Activated gamma-delta T cell treated with Interleukin-2 at 50 U/mL for 16 hours (primary cell): ENCODE measurements at places on chromosomes 11 and 22.

DNA sequence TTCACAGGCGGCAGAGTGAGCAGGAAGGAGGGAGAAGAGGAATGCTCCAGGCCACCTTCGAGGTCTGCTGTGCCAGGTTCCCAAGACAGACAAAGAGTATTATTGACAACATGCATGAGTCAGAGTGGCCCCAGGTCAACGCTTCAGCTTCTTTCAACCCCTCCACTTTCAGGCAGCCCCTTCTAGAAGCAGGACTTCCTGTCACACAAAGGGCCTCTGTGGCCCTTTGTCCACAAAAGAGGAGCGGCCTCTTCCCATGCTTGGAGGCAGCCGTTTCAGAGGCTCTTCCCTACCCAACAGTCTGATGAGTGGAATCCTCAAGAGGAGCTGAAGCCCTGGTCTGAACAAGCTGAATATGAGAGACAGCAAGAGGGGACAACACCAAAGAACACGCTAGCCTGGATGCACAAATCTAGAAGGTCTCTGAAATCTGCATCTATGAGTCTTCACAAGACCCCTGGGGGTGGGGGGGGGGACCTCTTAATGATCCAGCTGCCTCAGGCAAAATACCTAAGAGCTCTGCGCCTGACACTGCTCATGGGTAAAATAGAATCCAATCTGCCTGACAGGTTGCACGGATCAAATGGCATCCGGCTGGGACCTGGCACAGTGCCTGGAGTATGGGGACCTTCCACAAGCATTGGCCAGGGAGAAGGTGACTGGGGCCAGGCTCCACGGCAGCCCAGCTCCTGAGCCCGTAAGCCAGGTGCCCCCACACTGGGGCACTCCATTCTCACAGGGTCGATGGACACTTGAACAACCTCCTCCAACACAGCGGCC, 67.5 kb downstream of the PACSIN2 start:
- no peak for DNase-seq

DNA sequence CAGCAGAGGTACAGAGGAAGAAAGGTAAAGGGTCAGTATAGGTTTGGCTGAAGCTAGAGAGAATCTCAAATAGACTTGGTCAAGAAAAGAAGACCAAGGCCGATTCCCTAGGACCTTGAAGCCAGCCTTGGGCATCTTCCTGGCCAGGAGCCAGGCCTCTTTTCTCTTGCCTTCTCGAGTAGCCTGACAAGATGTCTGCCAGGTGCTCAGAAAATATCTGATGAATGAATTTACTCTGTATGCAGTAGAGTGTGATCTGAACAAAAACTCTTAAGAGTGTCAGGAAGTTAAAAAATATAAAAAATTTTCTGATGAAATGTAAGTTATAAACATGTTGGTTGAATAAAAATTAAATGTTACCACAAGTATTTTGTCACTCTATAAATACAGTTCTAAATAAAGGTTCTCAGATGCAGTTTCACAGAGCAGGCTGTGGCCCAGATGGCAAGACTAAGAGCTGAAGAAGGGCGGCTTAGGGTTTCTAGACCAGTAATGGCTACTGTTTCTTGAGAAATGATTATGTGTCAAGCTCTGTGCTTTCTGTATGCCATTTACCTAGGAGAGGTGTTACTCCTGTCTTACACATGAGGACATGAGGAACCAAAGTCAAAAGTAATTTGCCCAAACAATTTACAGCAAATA, 98.1 kb downstream of the ATXN10 start:
- DNase-seq, result no peak

GRCh38 chr11:112227471-112227870, 1.2 kb downstream of the PTS start:
- DNase-seq, result no peak

DNA sequence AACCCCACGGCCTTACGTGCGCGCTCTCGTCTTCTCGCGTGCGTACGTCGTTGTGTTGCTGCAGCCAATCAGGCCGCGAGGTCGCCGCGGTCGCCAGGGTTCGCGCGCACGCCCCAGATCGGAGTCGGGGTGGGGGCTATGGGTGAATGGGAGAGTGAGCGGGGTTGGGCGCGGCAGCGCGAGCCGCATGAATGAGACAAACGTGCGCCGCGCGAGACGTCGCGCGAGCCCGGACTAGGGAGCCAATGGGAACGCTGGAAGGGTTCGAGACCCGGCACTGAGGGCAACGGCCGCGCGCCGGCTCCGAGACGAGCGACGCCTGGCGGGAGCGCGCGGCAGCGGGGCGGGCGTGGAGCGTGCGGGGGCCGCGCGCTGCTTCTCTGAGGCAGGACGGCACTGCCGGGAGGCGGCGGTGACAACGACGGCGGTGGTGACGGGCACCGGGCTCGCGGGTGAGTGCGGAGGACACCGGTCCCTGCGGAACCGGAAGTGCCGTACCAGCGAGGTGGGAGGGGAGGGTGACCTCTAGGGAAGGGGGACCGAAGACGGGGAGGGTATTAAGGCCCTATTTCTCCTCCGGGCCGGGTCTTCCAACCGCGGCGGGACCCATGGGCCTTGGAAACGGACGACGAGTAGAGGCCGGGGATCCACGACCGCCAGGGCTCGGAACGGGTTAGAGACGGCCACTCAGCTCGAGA, at the start of gene ZDHHC5:
Gene ZDHHC5 (plus strand): TSS at position 379 of the 698 bp plus-strand sequence. CDS start 4,977 bp downstream, outside the sequence.
- DNase-seq, result peak; percentile 99

DNA sequence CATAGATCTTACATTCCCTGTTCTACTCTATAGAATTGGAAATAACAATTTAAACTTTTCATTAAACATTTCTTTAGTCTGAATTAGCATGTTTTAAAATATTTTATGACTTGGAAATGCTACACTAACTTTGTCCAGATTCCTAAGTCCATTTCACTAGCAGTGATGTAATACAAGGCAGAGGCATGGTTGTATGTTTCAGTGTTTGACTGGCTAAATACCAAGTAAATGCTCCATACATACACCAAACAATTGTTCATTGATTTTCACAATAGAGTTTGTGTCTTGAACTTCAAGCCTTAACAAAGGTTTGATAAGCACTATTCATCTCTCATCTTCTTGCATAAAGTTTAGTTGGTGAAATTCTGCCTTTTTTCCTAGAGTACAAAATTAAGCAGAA, 13.5 kb downstream of the ZBED5 start:
- no peak for DNase-seq

GRCh38 chr11:128342511-128343134, 244.7 kb downstream of the ETS1 start:
- DNase-seq, result no peak

- no peak for DNase-seq
Measured at GRCh38 chr22:27405672-27406388, 395.7 kb downstream of the MN1 start.

GRCh38 chr11:21635394-21636145, 557.3 kb upstream of the ANO5 start:
- no peak for DNase-seq

DNA sequence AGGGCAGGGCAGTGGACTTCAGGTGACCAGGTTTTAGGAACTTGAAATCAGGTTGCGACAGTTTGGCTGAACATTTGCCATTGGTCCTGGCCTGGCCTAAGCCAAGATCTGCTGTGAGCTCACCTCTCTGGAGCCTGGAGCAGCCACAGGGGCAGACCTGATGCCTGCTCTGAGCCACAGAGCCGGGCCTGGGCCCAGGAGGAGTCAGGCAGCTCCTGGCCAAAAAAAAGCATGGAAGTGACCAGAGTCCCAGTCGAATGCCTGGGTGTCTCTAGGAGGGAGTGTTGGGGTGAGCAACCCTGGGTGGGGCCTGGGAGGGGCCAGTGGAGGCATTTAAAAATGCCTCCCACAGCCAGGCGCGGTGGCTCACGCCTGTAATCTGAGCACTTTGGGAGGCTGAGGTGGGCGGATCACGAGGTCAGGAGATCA, 6.0 kb upstream of the OMP start:
- DNase-seq, result no peak

DNA sequence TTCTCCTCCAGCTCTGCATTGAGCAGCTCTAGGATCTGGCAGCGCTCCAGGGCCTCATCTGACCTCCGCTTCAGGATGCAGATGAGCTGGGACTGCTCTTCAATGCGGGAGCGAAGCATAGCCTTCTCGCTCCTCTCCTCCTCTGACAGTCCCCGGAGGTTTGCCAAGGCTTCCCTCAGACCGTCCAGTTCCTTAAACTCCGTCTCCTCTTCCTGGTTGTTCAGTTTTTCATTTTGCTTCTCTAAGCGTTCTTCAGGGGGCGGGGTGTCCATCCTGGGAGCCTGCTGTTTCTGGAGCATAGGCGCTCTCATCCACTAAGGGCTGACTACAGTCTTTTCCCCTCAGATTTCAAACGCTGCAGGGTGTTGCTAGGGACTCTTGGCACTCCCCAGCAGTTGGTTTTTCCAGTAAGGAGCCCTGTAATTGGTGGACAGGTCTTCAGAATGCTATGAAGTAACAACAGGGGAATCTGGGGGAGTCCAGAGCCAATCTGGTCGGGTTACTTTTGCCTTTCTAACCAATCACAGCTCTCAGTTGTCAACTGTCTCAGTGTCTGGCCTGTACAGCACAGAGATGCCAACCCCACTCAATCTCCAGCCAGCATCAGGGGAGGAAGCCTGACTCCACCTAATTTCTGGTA, at the start of gene CCDC89:
Gene CCDC89 (minus strand): TSS at position 376 of the 640 bp plus-strand sequence. CDS start 65 bp downstream, at position 311.
- no peak for DNase-seq

DNA sequence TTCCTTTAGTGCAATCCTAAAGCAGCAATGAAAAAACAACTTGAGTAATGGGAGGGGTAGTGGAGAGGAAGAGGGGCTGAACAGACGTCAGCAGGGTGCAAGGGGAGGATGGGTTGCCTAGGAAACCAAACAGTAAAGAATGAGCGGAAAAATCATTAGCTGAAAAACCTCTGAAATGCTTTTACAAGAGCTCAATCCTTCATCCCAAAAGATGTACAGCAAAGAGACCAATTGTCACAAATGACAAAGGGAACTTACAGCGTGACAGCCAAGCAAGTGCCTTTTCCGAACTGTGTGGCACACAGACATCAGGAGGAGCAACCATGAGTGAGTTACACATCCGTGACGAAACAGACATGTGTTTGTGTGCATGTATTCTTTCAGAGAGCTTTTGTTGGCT, 104.6 kb downstream of the SIK3 start:
- no peak for DNase-seq

- no peak for DNase-seq
Measured at GRCh38 chr11:88377144-88377543, 39.6 kb upstream of the CTSC start.

- no peak for DNase-seq
Measured at GRCh38 chr11:93532281-93532789, 10.9 kb downstream of the SMCO4 start.

GRCh38 chr11:131814108-131814507, 443.7 kb downstream of the NTM start:
- DNase-seq, result no peak

DNA sequence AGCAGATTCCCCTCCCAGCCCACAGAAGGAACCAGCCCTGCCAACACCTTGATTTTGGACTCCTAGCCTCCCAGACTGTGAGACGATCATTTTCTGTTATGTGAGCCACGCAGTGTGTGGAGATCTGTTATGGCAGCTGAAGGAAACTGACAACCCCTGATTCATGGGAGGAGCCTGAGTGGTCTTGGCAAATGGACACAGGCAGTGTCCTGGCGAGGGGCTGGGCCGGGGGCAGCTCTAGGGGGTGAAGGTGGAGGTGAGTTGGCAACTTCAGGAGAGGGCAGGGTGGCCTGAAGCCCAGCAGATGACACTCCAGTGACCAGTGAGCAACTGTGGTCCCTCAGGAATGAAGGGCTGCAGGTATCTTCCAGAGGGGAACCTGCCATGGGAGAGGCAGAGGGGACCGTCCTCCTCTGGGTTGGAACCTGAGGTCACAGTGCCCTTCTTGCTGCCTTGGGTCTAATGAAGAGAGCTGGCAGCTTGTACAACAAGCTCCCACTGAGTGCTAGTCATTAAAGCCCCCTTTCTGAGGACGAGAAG, 82.7 kb downstream of the CSNK2A3 start:
- no peak for DNase-seq

- no peak for DNase-seq
Measured at GRCh38 chr11:112997857-112998466, 36.7 kb downstream of the NCAM1 start.

DNA sequence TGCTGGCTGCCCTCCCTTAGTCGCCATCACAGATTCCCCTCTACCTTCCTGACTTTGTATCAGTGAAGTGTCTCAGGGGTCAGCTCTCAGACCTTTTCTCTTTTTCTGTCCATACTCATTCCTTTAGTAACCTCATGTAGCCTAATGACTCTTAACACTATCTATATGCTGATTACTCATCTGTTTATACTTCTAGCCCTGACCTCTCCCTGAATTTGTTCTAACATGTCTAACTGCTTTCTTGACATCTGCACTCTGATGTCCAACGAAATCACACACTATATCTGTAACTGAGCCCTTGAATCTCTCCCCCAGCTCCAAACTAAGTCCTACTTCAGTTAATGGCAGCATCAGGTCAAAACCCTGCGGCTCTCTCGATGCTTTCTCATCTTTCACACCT, 135.8 kb upstream of the TIMP3 start:
- no peak for DNase-seq

DNA sequence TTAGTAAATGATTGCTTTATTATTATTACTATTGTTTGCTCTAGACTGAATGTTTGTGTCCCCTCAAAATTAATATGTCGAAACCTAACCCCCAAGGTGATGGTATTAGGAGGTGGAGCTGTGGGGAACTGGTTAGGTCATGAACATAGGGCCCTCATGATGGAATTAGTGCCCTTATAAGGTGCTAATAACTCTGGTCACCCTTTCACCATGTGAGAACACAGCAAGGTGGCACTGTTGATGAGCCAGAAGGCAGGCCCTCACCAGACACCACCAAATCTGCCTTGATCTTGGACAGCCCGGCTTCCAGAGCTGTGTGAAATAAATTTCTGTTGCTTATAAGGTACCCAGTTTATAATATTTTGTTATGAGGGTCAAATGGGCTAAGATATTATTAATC, 95.8 kb downstream of the BDNF start:
- no peak for DNase-seq

DNA sequence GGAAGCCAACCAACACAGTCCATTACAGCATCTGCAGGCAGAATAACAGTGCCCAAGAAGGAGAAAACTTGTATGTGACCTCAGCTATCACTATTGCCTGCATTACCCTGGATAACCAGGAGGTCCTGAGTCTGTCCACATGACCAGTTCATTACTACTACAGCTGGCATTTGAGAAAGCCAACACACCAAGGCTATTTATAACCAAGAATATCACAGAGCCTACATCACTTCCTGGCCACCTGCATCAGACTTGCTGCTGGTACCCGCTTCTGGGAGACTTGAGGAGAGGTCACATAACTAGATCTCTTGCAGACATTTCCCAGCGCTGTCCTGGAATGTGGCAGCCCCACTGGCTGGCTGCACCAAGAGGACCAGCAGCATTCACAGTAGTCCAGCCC, 11.1 kb upstream of the OR56B4 start:
- DNase-seq, result no peak

- no peak for DNase-seq
Measured at GRCh38 chr22:21034989-21035388, 2.6 kb upstream of the SLC7A4 start.

DNA sequence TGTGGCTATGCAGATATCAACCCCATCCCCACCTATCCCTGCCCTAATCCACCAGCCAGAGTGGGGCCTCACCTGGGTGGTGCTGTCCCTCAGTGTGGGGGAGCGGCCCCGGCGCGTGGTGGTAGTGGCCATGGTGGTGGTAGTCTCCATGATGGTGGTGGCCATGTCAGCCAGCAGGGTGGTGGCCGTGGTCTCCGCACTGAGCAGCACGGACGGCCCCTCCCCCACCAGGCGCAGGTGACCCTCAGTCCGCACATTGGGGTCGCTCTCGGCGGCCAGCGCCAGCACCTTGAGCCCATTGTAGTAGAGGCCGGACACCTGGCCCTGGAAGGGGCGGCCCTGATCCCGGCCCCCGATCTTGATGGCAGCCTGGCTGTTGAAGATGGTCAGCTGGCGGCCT, 31.7 kb downstream of the SLC22A12 start:
- DNase-seq, result no peak
